Thymus (tissue), 14 donors: ENCODE measurements at places on chromosomes 4 and X. TPM values are rescaled to one million over a fixed set of nuclear protein-coding genes. Genes with fewer than 3 reads are reported as not detected.

The SPANXN4 gene
- not detected for polyA plus RNA-seq

The SORCS2 gene
- 2.2 TPM for polyA plus RNA-seq

The WNK3 gene
- 0.30 TPM for polyA plus RNA-seq

The MAGEA1 gene
- polyA plus RNA-seq: not detected

The MAPK10 gene
- 8.6 TPM for polyA plus RNA-seq

The PCDH10 gene
- polyA plus RNA-seq: 0.11 TPM

The GASK1B gene
- 3.5 TPM for polyA plus RNA-seq

DNA sequence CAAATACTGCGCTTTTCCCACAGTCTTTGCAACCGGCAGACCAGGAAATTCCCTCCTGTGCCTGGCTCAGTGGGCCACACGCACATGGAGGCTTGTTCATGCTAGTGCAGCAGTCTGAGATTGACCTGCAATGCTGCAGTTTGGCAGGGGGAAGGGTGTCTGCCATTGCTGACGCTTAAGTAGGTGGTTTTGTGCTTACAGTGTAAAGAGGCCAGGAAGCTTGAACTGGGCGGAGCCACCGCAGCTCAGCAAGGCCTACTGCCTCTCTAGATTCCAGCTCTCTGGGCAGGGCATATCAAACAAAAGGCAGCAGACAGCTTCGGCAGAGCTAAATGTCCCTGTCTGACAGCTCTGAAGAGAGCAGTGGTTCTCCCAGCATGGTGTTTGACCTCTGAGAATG lies 390.5 kb upstream of the TECRL start:
- no peak overlapping the region for H3K4me3 ChIP-seq
- no peaks in the 10 kb centered on the region for H3K36me3 ChIP-seq
- H3K27me3 ChIP-seq: no peaks in the 10 kb centered on the region
- H3K27ac ChIP-seq: no peak overlapping the region
- DNase-seq: no peak

DNA sequence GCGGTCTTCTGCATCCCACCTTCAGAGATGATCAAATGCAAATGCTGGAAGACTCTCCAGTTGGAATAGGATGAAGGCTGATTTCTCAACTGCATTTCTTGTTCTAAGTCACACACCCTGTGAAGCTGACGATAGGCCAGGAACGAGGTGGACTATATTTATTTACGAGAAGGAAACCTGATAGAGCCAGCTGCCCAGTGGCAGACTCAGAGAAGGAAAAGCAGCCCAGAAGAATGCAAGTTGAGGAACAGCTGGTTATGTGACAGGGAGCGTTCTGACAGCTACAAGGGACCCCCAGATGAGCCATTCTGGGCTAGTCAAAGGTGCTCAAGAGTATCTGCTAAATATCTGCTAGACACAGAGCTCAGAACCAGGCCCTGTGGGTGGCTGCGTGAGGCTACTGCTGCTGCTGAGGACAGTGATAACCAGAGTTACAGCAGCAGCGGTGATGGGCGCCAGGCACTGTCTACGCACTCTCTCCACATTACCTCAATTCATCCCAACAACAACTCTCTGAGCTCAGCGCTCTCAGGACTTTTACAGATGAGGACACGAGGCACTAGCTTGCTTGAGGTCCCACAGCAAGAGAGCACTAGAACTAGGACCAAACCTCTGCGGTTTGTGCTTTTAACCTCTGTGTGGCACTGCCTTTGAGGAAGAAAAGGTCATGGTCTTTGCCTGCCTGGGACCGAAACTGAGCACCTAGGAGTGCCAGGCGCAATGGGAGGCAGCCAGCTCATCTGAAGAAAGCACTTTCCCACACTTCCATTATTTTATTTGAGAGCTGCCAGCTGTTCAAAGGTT lies 69.0 kb downstream of the GATB start:
- H3K36me3 ChIP-seq: peaks cover 4% of the 10 kb centered on the region
- peaks cover 28% of the 10 kb centered on the region for H3K4me1 ChIP-seq
- no peak for DNase-seq

DNA sequence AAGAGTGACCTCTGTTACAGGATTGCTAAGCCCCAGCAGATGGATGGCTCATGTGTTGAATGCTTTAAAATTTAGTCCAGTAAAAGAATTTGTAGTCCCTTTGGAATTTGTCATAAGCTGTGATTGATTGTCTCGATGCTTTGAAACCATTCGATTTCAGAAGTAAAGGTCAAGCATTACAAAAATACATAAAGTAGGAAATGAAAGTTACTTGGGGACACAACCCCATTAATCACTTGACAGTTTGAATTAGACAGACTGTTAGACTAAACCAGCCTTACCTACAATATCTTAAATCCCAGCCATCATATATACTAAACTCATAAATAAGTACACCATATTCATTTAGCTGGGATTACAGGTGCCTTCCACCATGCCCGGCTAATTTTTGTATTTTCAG lies 6.6 kb downstream of the REST start:
- no peak for DNase-seq
- H3K27me3 ChIP-seq: no peaks in the 10 kb centered on the region
- H3K27ac ChIP-seq: no peak overlapping the region
- H3K4me1 ChIP-seq: peaks cover 19% of the 10 kb centered on the region
- no peak overlapping the region for H3K4me3 ChIP-seq

DNA sequence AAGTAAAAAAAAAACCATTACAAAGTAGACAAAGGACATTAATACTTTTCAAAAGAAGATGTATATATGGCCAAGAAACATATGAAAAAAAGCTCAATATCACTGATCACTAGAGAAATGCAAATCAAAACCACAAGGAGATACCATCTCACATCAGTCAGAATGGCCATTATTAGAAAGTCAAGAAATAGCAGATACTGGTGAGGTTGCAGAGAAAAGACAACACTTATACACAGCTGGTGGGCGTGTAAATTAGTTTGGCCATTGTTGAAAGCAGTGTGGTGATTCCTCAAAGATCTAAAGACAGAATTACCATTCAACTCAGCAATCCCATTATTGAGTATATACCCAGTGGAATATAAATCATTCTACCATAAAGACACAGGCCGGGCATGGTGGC lies 39.3 kb downstream of the TASL start:
- no peaks in the 10 kb centered on the region for H3K4me1 ChIP-seq
- H3K36me3 ChIP-seq: no peaks in the 10 kb centered on the region
- no peak overlapping the region for H3K4me3 ChIP-seq
- DNase-seq: no peak

DNA sequence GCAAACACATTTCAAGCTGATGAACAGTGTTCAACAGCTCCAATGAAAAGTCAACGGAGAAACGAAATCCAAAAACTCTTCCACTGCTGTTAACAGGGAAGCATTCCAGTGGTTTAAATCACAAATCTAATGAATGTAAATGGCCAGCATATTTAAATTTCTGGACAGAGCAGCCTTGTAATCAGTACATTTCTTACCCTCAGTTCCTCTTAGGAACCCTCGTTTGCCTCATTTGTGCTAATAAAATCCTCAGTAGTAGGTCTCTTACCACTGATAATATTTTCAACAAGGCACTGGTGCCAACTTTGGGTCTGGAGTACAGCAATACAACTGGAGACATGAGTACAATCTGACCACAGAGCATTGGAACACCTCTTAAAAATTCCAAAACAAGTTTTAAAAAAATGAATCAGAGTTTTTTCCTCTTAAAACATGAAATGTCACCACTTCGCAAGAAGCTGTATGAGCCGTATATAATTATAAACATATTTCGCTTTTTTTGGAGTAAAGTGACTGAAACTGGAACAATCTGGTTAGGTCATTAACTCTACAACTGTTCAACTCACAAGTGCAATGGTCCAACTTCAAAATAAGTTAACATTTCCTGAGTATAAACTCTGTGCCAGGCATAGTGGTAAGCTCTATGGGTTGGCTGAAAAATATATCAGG lies 211.2 kb downstream of the CPEB2 start:
- no peaks in the 10 kb centered on the region for H3K27me3 ChIP-seq
- no peaks in the 10 kb centered on the region for H3K36me3 ChIP-seq
- H3K4me3 ChIP-seq: no peak overlapping the region

GRCh38 chr4:128163177-128164117 lies 102.3 kb downstream of the LARP1B start:
- H3K27me3 ChIP-seq: no peaks in the 10 kb centered on the region
- no peak for DNase-seq
- no peak overlapping the region for H3K27ac ChIP-seq

- H3K4me3 ChIP-seq: no peak overlapping the region
- DNase-seq: no peak
- no peaks in the 10 kb centered on the region for H3K36me3 ChIP-seq
Measured at GRCh38 chr4:79653871-79654270, 245.8 kb upstream of the GK2 start.

GRCh38 chr4:7423391-7423790 lies 11.3 kb downstream of the PSAPL1 start:
- H3K4me1 ChIP-seq: peaks cover 2% of the 10 kb centered on the region
- no peaks in the 10 kb centered on the region for H3K36me3 ChIP-seq
- no peak overlapping the region for H3K4me3 ChIP-seq
- no peaks in the 10 kb centered on the region for H3K27me3 ChIP-seq
- DNase-seq: no peak

GRCh38 chr4:24763631-24764297 lies 31.6 kb upstream of the SOD3 start:
- no peaks in the 10 kb centered on the region for H3K27me3 ChIP-seq
- H3K36me3 ChIP-seq: no peaks in the 10 kb centered on the region
- H3K4me3 ChIP-seq: no peak overlapping the region
